Mucosa of gallbladder (tissue), 1 donor: ENCODE measurements at places on chromosomes 7 and 10. TPM values are rescaled to one million over a fixed set of nuclear protein-coding genes. Genes with fewer than 3 reads are reported as not detected.

The SLC18A3 gene
- total RNA-seq, result 0.20 TPM

The NPC1L1 gene
- 61.3 TPM for total RNA-seq

The HOXA5 gene
- 0.81 TPM for total RNA-seq

The EPO gene
- total RNA-seq, result not detected

The MSS51 gene
- 2.0 TPM for total RNA-seq

The WEE2 gene
- total RNA-seq, result not detected

The ATOH7 gene
- not detected for total RNA-seq

The SCIN gene
- 10.6 TPM for total RNA-seq

The NPY gene
- total RNA-seq, result 0.52 TPM

The RELN gene
- total RNA-seq, result 1.8 TPM

The LEP gene
- total RNA-seq, result not detected

The ABI1 gene
- total RNA-seq, result 57.1 TPM

The C10orf53 gene
- not detected for total RNA-seq

The TMEM236 gene
- 0.46 TPM for total RNA-seq

The SPDYE11 gene
- total RNA-seq, result not detected

The RAB19 gene
- total RNA-seq, result 8.8 TPM

The CDH23 gene
- 5.1 TPM for total RNA-seq

The FAM25G gene
- not detected for total RNA-seq

The SSBP1 gene
- total RNA-seq, result 67.9 TPM

The LIPJ gene
- total RNA-seq, result not detected

The HOXA4 gene
- total RNA-seq, result 2.3 TPM

The TSPAN15 gene
- 108 TPM for total RNA-seq

The RAMP3 gene
- total RNA-seq, result 23.2 TPM

The PTPRE gene
- 25.1 TPM for total RNA-seq

The WDR86 gene
- total RNA-seq, result 2.9 TPM

The MYH16 gene
- 0.32 TPM for total RNA-seq

The PHYHIPL gene
- total RNA-seq, result 0.20 TPM

The CPA2 gene
- total RNA-seq, result 3.3 TPM

The H2BK1 gene
- not detected for total RNA-seq

The AASS gene
- 25.1 TPM for total RNA-seq

The FAM237B gene
- total RNA-seq, result not detected

The CSTF2T gene
- total RNA-seq, result 22.6 TPM

The SLC39A12 gene
- not detected for total RNA-seq

The WNT8B gene
- total RNA-seq, result not detected

The SFRP5 gene
- 584 TPM for total RNA-seq

The CYP26C1 gene
- total RNA-seq, result 0.06 TPM

The PRKCQ gene
- 1.4 TPM for total RNA-seq
